ENCODE measurements at places on chromosomes 6 and 20.

DNA sequence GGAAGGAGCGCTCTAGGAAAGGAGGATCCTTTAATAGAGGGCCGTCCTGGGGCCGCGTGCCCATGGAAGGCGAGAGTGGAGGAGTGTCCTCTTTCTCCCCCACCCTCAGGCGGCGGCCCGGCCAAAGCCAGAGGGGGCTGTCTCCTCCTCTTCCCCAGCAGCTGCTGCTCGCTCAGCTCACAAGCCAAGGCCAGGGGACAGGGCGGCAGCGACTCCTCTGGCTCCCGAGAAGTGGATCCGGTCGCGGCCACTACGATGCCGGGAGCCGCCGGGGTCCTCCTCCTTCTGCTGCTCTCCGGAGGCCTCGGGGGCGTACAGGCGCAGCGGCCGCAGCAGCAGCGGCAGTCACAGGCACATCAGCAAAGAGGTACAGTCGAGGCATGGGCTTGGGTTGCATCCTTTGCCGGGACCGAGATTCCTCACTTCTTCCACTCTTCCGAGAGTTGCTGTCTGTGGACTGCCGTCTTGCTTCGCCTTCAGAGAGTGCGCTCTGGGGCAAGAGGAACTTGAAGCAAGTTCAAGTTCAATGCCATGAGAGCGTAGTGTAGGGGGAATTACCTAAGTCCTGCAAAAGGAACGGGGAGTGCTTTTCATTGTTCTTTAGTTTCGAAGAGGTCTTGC is at the start of gene LAMA2:
TSS of gene LAMA2 (plus strand) at position 148 of the 621 bp plus-strand sequence. CDS start at position 256, 108 bp downstream.
- DNase-seq = no peak

GRCh38 chr20:59598625-59599310 is 5.6 kb upstream of the PHACTR3 start:
- peak; percentile 64 for DNase-seq

DNA sequence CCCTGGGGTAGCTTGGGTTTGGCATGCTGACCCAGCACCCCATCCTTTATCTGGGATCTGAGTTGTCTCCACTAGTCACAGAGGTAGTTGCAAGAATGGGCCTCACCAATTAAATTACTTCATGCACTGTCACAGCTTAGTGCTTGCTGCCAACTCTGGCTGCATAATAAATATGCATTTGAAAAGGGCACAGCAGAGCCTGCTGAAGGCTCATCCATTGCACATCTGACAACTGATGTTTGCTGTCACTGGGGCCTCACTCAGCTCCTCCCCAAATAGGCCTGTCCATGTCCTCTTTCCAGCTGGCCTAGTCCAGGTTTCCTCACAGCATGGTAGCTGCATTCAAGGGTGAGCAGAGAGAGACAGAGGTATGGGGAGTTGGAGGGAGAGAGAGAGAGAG is 13.3 kb upstream of the NXT1 start:
- no peak for DNase-seq

GRCh38 chr20:25402583-25402982 is 4.9 kb upstream of the GINS1 start:
- no peak for DNase-seq

DNA sequence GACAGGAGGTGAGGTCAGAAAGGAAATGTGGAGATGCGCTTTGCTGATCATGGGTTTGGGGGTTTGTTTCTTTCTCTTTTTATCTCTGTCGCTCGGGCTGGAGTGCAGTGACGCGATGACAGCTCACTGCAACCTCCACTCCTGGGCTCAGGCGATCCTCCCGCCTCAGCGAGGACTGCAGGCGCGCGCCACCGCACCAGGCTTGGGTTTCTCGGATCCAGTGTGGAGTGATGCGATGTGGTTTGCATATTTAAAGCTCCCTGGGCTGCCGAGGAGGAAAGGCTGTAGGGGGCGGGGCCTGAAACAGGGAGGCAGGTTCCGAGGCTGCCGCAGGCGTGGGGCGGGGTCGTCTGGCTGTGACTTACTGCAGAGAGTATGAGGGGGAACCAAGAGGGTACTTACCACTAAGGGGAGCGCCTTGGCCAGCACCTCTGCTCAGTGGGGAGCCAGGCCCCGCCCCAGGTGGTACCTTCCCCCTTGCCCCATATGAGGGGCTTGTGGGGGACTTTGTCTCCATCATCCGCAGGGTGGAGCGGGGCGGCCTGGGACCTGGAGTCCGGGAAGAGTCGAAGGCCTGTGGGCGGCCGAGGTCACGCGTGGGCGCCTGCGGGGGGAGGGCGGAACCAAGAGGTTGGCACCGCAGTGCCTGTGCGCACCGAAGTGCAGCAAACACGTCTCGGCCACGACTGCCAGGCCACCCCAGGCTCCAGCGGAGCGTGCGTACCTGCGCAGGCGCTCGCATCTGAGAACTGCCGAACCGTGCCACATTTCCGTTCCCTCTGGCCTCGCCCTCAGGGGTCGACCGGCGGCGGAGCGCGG is 12.7 kb upstream of the BAK1 start:
- peak; percentile 65 for DNase-seq

- no peak for DNase-seq
Measured at GRCh38 chr20:44615169-44615791, 32.9 kb downstream of the PKIG start.

DNA sequence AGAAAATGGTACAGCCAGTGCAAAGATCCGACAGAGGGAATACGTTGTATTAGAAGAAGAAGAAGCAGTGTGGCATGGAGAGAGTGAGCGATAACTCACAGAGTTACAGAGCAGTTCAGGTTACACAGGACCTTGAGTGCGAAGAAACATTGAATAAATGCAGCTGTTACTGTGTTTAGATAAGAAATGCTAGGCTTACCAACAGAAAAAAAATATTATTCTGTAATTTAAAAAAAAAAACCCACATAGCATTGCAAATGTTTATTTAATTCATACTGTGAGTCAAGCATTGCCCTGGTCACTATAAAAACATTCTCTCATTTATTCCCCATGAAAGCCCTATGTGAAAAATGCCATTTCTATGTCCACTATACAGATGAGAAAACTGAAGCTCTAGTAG is 373.4 kb upstream of the EPHA7 start:
- DNase-seq = no peak

- no peak for DNase-seq
Measured at GRCh38 chr6:18985061-18985460, 597.9 kb downstream of the RNF144B start.

GRCh38 chr20:46670228-46670584 is 18.9 kb upstream of the SLC13A3 start:
- DNase-seq = no peak

- DNase-seq = peak; percentile 53
Measured at GRCh38 chr20:59403261-59403961, 103.0 kb downstream of the EDN3 start.

- DNase-seq = no peak
Measured at GRCh38 chr6:56482525-56482924, 160.2 kb downstream of the DST start.

GRCh38 chr6:168789699-168790098 is 348.7 kb downstream of the SMOC2 start:
- DNase-seq = no peak

DNA sequence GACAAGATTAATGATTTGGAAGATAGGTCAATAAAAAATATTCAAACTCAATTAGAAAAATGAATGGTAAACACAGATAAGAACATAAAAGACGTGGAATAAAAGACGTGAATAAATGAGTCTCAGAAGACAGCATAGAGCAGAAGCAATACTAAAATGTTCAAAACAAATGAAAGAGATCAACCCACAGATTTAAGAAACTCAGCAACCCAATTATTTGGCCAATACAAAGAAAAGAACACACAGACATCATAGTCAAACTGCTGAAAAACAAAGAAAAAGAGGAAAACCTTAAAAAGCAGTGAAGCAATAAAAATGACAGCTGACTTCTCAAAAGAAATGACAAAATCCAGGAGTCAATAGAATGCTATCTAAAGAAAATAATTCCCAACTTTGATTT is 14.9 kb downstream of the TTI1 start:
- DNase-seq = no peak

GRCh38 chr20:36932476-36933426 is 18.8 kb downstream of the SAMHD1 start:
- DNase-seq = no peak

DNA sequence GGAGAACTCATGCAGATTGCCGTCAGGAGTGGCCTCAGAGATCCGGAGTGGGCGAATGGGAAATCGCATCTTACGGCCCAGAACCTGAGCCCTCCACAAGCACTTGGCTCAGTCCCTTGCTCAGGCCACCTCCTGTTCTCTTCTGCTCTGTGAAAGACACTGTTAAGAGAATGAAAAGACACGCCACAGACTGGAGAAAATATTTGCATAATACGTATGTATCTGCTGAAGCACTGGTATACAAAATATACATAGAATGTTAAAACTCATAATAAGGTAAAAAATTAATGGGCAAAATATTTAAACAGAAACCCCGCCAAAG is 838 bp upstream of the POM121L2 start:
- no peak for DNase-seq

- peak; percentile 33 for DNase-seq
Measured at GRCh38 chr6:119348748-119349360, 707 bp downstream of the MAN1A1 start.

DNA sequence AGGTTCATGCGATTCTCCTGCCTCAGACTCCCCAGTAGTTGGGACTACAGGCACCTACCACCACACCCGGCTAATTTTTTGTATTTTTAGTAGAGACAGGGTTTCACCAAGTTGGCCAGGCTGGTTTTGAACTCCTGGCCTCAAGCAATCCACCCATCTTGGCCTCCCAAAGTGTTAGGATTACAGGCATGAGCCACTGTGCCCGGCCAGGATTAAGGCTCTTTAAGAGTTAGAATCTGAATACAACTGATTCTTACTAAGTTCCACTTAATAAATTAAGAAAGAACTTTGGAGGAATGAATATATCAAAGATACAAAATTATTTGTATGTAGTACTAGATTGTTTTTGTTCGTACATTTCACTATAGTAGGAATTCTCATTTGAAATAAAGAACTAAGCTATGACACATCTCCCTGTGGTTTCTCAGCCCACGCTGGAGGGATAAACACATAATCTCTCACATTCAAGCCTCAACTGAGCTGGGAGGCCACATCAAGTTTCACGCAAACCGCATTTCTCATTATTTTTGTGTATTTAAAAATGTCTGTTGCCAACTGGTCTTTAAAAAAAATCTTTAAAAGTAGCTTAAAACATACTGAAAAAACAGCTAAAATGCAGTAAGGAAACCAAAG is 34.2 kb downstream of the DTNBP1 start:
- no peak for DNase-seq

DNA sequence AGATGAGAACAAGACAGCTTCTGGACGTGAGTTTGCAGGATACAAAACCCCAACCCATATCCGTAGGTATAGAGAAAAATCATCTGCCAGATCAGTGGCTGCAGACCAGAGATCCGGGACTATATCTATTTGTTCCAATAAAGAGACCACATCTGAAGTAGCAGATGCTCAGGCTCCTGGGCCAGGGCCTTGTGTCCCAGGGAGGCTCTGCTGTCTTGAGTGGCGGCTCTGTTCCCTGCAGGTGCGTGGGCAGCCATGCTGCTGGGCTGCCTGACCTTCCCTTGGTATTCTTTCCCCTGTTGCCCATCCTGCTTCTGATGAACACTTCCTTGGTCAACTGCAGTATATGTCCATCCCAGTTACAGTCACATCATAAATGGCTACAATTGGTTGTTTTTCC is 34.9 kb downstream of the ERMARD start:
- no peak for DNase-seq

DNA sequence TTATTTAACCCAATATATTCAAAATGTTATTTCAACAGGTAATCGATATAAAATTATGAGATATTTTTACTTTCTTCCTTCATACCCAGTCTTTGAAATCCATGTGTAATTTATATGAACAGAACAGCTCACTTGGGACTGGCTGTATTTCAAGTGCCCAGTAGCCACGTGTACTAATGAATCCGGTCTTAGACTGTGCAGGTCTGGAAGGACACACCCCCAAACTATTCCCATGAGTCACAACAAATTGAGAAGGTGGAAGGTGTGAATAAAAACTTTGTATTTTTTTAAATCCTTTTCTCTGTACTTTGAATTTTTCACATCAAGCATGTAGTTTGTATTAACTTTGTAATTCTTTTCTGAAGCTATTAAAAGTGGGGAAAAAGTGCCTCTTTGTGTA is 2.8 kb downstream of the UNC5CL start:
- no peak for DNase-seq
